ENCODE measurements at places on chromosomes 7 and 10.

GRCh38 chr10:132388891-132389432, 8.0 kb upstream of the PWWP2B start:
- no peak for DNase-seq

DNA sequence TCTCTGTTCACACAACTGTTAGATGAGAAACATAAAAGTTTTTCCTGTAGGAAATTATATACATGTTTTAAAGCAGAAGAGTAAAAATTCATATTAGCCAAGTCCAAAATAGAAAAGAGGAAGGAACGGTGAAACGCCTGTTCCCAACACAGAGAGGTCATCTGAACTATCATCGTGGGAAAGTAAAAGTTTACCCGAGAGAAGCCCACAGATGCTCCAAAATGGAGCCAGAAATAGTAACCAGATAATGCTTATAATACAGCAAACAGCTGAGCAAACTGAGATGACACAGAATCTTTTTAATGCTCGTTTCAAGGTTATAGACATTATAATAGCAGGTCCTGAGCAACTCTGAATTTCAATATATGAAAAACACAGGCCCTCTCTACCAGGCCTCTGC, 24.5 kb downstream of the FRMD4A start:
- DNase-seq: no peak

DNA sequence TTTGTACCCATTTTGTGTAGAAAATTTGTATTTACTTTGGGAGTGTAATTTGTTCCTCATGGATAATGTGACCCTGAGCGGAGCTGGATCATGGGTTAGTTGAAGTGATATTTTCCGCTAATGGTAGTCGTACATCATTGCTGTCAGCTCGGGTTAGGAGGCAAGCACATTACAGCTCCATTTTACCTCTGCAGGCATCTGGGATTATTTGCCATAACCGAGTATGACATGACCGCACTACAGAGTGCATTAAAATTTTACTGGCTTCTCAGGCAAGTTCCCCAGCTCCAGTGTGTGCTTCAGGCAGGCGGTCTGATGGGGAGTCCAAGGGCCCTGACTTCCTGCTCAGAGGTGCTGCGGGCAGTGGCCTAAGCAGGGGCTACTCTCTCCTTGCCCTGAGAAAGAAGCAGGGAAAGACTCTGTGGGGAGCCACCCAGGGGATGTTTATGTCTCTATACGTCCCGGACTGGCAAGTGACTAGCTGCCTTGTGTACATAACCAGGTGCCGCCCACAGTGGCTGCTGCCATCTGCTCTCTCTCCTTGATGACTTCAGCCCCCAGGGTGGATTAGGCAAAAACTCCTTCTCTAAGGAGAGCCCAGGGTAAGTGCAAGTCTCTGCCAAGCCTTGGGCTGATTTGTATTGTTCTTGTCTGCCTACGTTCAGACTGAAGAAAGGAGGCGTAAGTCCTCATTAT, 685.3 kb upstream of the GALNT17 start:
- DNase-seq: no peak

GRCh38 chr10:78506614-78507013, 473.0 kb downstream of the RPS24 start:
- DNase-seq: no peak

GRCh38 chr7:158275711-158276413, 311.8 kb downstream of the PTPRN2 start:
- no peak for DNase-seq

- DNase-seq: no peak
Measured at GRCh38 chr10:62640411-62640810, 164.1 kb upstream of the ADO start.

GRCh38 chr7:76403780-76404494, 5.6 kb downstream of the SSC4D start:
- no peak for DNase-seq

Measured in stimulated activated CD8-positive, alpha-beta memory T cell treated with anti-CD3 and anti-CD28 coated beads, Interleukin-4, amount 100 ng/mL, for 4 hours (primary cell).